CD4-positive, alpha-beta T cell treated with Interferon gamma for 1 hour (primary cell): ENCODE measurements at places on chromosomes 1 and 21.

DNA sequence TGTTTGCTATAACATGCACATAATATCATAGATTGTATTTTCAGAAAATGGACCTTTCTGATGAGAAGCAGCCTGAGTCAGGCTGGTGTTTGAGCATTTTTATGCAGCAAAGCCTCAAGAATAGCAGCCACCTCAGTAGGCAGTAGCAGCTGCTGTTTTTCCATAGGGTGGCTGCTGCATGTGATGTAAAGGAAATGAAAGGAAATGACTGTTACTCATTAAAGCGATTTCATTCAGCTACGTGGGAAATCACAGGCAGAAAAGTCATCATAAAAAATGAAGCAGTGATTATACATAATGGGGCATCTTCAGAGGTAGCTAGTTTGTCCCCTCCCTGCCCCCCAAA lies 110.4 kb downstream of the PATJ start:
- DNase-seq = no peak

GRCh38 chr1:147109041-147109440 lies 63.2 kb downstream of the PRKAB2 start:
- DNase-seq = no peak

GRCh38 chr1:232059726-232060374 lies 433.3 kb downstream of the DISC1 start:
- no peak for DNase-seq

DNA sequence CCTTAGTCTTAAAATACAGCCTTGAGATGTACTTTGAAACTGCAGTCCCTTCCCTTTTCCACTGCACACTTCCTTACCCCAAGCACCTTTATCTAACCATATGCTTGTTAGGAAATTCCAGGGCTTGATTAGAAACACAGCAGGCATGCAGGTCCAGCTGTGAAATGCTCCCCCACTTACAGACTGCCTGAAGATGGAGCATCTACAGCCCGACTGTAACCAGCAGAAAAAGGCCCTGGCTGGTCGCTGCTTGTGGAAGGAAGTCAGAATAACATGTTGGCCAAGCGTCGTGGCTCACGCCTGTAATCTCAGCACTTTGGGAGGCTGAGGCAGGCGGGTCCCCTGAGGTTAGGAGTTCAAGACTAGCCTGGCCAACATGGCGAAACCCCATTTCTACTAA lies 37.2 kb downstream of the VN1R5 start:
- DNase-seq = no peak

DNA sequence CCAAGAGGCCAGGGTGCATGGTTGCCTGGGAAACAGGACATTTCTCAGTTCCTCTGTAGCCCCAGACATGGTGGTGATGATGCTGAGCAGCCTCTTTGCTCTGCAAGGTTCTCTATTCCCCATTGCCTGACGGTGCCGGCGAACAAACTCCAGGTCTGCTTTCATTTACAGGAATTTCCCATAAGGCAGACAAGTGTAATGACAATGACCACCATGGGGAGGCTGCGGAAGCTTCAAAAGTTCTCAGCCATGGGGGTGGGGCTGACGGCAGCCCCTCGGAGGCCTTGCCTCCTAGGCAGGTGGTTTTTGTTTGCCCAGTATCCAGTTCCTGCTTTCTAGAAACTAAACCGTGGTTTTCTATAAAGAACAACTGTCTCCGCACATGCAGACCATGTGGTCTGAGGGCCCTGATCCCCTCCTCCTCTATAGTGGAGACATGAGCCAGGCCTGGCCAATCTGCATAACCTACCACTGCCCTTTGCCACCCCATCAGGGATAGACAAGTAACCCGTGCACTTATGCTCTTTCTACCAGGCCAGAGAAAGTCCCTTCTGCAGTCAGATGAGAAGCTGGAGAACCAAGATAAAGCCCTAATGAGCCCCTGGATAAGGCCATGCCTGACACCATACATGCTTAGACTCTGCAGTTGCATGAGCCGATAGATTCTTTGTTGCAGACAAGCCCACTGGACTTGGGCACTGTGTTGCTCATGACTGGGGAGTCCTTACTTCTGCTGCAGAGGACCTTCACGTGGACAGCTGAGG lies 54.1 kb downstream of the LDLRAD2 start:
- peak; percentile 51 for DNase-seq

DNA sequence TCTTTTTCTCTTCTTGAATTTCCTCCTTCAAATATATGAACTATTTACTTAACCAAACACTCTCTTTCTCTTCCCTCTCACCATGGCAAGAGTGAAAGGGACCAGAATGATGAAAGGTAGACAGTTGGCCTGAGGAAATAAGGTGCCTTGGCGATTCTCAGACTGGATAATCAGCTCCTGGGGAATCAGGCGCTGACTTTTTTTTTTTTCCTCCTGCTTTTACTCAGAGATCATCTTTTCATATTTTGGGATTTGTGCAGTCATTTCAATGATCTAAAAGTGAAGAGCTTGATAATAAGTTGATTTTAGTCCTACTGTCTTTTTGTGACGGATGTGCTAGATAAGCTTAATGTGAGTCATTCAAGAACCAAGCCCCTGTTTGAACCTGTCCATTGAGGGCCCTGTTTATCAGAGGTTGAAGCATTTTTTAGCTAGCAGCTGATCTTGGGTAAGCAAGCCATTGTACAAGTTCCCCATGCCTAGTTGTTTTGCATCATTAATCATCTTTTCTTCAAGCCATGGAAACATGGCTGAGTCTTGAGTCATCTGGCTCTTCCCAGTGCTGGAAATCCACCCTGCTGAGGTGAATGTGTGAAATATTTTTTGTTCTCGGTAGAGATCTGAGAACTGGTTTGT lies 40.8 kb downstream of the ITSN1 start:
- DNase-seq = no peak

GRCh38 chr1:201378804-201379203 lies 1.3 kb upstream of the TNNT2 start:
- no peak for DNase-seq

GRCh38 chr1:197614916-197615692 lies 160.2 kb downstream of the DENND1B start:
- peak; percentile 2 for DNase-seq

GRCh38 chr1:180524915-180525714 lies 22.7 kb upstream of the ACBD6 start:
- no peak for DNase-seq

- DNase-seq = no peak
Measured at GRCh38 chr1:217133092-217133491, 409.9 kb upstream of the ESRRG start.

GRCh38 chr1:178196631-178197030 lies 102.7 kb downstream of the RASAL2 start:
- DNase-seq = no peak

- no peak for DNase-seq
Measured at GRCh38 chr1:55203064-55203463, 12.1 kb downstream of the USP24 start.

DNA sequence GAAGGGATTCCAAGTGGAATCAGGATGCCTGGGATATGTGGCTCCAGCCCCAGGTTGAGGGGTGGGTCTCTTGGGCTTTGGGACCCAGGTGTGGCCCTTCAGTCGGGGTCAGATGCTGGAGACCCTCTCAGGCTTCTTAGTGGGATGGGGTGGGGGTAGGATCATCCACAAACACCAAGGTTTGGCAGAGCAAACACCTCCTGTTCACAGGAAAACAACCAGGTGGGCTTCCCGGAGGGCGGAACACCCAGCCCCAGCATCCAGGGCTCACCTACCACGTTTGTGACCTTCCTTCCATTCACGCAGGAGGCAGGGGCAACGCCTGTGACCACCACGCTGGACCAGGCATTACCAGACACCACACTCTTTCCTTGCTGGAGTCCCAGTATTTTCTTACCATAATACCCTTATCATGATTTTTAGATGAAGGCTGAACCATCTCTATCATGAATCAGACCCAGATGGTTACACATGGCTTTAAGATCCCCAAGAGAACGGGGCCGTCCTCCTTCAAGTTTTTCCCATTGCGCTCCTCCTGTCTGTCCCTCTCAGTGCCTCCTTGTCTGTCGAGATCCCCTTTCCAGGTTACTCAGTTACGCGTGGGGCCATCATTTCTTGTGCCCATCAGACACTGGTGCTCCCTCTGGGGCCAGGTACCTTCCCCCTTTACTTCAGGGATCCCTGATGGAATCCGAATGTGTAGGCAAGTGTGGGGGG lies 428.2 kb downstream of the NPHP4 start:
- no peak for DNase-seq

- no peak for DNase-seq
Measured at GRCh38 chr21:28604946-28605537, 387.6 kb downstream of the LTN1 start.

GRCh38 chr1:58434607-58435006 lies 111.9 kb downstream of the OMA1 start:
- no peak for DNase-seq

DNA sequence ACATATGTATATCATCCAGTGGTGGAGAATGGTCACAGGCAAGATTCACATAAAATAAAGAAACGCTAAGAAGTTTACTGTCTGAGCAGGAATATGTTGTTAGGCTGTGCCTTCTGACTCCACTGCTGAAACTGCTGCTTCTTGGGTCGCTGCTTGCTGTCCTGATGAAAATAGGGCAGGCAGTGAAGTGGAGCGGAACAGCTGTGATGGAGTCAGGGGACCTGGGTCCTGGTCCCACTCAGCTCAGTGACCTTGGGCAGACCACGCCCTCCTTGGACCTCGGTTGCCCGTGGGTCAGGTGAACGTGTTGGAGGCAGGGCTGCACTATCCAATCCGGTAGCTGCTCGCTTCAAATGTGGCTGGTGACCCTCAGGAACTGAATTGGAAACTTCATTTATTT lies 33.4 kb upstream of the IFFO2 start:
- no peak for DNase-seq

DNA sequence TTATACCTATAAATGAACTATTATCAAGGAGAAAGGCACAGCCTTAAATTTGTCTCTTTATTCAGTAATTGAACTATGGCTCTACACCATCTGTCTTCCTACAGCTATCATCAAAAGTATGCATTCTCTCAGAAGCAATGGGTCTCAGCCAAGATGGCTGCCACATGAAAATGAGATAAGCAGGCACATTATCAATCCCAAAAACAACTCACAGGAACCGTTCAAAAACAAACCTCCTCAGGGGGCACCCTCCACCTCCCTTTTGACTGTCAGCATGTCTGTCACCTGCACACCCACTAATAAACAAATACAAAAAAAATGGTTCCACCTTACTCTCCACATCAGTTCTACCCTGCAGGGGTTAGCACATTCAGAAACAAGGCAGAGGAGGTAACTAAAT lies 23.6 kb downstream of the KIAA0319L start:
- DNase-seq = no peak

- no peak for DNase-seq
Measured at GRCh38 chr1:110620250-110620615, 14.1 kb upstream of the KCNA2 start.

DNA sequence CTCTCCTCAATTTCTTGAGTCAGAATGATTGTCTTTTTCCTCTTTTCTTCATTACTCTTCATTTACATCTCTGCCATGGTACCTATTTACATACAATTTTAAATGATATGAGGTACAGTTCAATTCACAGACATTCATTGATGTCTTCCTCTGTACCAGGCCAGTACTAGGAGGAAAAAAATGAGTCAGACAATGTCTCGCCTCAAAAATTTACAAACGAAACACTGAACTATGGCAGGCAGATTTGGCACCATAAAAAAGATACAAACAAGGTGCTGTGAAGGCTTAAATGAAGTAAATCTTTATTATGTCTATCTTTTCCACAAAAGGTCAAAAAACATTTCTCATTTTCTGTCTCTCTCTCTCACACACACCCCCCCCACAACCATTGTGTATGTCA lies 71.0 kb downstream of the RGS13 start:
- DNase-seq = no peak

DNA sequence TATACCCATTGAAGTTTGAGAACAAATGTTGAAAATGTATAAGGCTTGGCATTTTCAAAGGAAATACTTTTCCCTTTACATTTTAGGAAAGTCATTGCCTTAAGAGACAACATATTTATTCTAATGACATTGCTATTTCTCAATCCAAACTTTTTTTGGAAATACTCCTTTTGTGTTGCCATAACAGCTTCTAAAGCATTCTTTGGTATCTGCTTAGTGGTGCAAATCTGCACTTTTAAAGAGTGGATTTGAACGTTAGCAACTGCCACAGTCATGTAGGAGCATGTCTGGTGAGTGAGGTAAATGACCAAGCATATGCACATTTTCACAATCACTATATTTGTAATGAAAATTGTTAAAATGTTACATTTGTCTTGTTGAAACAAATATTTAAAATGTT lies 124.4 kb upstream of the GORAB start:
- no peak for DNase-seq

GRCh38 chr1:155859881-155860871 lies 809 bp downstream of the SYT11 start:
- peak; percentile 80 for DNase-seq

DNA sequence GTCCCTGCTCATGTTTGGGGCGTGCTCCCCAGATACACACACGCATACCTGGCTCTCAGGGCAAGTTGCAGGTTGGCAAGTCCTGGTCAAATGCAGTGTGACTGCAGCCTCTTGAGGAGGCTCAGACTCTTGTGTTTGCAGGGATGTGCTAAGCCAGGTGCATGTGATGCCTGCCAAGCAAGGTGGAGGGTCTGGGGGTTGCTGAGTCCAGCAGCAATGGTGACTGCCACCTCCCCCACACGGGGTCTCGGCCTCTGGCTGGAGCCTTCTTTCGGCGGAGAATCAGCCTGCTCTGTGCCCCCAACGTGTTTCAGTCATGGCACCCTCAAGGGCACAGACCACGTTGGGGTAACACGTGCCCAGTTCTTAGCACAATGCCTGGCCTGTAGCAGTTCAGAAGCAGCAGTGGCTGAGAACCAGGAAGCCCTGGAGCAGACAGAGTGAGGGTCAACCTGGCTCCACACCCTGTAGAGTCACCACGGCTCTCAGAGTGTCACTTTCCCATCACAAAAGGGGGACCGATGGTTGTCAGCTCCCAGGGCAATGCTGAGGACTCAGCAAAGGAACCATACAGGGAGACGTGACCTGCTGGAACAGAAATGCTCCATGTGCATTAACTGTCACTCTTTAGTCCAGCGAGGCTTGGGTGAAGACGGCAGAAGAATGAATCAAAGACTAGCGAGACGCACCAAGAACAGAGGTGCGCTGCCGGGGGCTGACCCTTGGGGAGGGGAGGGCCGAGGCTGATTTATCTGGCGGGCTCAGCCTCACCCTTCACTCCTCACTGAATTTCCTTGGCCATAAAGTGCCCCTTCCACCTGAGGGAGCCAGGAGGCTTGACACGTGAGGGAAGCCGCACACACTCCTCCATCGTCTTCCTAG lies 109.0 kb downstream of the PGBD5 start:
- DNase-seq = no peak

GRCh38 chr1:79604490-79605198 lies 598.1 kb upstream of the ADGRL4 start:
- no peak for DNase-seq

DNA sequence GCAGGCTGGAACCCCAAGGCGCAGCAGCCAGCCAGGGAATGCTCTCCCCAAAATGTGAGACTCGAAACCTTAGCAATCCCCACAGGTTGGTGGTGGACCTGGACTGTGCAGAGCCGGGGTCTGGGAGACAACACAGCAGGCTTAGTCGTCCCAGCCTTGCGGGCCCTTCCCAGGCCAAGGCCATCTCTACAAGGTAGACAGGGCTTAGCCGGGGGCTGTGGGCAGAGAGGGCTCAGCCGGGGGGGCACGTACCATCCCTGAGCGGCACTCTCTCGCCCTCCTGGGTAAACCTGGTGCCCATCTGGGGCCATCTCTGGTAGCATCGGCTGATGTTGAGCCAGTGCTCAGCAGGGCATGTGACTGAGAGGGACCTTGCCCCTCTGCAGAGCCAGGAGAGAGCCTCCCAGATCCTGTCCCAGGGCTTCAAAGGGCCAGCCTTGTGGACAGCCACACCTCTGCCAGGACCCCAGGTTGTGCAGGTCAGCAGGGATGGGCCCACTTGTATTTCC lies 2.2 kb upstream of the ACTRT2 start:
- DNase-seq = no peak

- peak; percentile 50 for DNase-seq
Measured at GRCh38 chr1:7942214-7942921, 1.7 kb upstream of the TNFRSF9 start.
